ENCODE measurements at places on chromosomes 2 and 18.
A peak's percentile ranks its signal among the peaks of the same experiment; 100 is the strongest.

DNA sequence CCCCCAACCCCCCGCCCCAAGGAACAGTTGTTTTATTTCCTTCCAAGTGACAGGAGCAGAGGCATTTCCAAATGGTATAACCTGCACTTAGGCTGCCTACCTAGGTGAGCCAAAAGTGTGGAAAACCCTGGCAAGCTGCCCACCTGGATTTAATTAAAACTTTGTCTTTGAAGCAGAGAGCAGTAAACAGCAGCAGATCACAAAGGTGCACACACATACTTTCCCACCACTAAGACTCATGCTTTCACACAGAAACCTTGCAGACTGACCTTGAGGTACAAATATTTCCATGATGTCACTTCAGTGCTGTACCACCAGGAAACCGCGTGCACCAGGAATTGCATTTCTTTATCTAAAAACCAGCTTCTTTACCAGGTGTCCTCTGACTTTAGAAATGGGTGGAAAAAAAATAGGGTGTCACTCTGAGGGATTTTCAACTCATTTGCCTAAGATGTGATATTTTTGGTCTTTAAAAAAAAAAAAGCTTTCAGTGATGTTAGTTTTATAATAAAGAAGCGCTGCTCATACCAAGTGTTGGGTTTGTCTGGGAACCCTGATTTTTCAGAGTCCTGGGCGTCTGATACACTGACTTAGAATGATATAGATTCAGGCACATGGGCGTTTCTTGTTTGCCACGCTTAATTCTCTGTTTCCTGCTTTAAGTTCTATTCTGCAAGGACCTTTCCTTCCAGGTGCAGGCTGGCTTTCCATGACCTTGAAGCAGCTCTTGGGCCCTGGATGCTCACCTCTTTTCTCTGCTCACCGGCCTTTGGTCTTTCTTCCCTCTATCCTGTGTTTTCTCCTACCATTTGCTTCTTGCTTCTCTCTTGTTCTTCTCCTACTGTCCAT, 70.7 kb upstream of the BCL2L11 start:
- DNase-seq = no peak

DNA sequence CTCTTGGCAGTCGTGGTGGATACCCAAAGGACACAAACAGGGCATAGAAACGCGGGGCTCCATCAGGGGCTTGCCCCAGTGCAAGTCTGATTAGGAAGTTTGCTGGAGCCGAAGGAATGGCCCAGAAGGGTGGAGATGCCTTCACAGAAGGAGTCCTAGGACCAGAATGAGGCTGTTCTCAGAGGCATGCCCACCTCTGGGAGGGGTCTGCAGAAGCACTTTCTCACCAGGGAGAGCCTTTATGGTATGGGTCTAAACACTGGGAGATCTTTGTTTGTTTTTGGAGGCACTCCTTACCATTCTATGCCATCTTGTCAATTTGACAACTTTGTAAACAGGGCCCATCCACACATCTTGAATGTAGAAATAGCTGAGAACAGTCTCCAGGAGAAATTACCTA, 75.0 kb downstream of the CRIM1 start:
- DNase-seq = no peak

DNA sequence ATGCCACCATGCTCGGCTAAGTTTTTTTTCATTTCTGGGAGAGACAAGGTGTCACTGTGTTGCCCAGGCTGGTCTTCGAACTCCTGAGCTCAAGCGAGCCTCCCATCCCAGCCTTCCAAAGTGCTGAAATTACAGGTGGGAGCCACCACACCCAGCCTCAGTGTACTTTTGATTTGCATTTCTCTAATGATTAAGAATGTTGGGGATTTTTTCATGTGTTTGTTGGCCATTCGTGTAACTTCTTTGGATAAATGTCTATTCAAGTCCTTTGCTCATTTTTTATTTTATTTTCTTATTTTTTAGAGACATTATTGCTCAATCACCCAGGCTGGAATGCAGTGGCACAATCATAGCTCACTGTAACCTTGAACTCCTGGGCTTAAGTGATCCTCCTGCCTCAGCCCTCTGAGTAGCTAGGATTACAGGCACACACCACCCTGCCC, 73.1 kb downstream of the TMEM185B start:
- DNase-seq = no peak

GRCh38 chr2:181077128-181077709, 96.8 kb downstream of the UBE2E3 start:
- DNase-seq = peak; percentile 23

DNA sequence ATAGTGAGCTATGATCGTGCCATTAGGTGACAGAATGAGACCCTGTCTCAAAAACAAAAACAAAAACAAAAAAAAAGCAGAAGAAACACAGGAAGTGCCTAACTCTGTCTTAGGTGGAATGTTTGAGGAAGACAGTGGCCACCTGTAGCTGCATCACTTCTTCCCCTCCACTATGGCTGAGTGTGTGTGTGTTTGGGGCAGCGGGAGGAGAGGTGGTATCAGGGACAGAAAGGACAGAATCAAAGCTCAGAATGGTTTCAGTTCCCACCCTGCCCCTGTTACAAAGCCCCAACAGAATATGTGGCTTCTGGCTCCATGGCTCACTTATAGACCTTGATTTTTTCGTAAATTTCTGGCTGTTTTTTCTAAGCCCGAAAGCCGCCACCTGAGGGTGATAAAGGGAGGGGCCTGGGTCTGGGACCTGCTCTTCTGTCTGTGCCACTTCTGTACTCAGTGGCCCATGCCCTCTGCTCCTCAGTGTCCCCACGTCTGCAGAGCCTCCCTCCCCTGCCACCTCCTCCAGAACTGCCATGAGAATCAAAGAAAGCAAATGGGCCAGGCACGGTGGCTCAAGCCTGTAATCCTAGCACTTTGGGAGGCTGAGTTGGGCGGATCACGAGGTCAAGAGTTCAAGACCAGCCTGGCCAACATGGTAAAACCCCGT, 27.4 kb downstream of the SERTAD2 start:
- DNase-seq = no peak

- no peak for DNase-seq
These were observed 56.7 kb downstream of the GPR39 start for GRCh38 chr2:132473174-132473883.

DNA sequence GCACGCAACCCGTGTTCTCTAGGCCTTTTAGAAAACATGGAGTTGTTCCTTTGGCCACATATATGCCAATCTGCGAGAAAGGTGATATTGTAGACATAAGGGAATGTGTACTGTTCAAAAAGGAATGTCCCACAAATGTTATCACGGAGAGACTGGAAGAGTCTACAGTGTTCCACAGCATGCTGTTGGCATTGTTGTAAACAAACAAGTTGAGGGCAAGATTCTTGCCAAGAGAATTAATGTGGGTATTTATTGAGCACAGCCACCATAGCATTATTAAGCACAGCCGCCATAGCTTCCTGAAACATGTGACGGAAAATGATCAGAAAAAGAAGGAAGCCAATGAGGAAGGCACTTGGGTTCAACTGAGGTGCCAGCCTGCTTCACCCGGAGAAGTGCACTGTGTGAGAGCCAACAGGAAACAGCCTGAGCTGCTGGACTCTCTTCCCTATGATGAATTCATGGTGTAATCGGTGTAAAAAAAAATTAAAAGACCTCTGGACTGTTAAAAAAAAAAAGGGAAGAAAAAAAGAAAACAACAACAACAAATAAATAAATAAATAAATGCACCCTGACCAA, 29.0 kb upstream of the REL start:
- no peak for DNase-seq

DNA sequence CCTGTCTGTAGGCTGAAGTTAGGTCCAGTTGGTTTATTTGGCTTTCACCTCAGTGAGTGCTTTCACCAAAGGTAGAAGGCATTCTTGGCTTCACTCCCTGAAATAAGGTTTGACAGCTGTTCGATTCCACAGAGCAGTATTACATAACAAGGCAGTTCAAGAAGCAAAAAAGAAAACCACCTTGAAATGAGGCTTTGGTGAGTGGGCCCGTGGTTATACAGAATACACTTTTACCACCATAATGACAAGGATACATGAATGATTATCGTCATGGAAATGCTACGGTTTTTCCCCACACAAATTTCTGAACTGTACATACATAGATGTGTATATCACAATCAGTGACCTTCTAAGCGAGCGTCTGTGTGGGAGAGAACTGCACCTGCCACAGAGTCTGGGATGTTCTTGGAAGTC, 80.0 kb upstream of the CHRNA1 start:
- DNase-seq = no peak

DNA sequence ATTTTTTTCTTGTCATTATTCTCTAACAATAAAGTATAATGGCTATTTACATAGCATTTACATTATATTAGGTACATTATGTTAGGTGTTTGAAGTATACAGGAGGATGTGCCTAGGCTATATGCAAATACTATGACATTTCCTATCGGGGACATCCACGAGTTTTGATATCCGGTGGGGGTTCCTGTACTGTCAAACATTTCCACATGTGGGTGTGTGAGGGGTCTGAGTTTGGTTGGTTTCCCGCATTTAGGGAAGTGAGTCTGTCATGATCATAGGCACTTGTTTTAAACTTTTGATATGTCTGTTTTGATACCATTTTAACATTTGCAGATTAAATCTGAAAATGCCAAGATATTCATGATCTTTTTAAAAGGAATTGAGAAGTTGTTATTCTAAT, 76.0 kb downstream of the CEP192 start:
- DNase-seq = no peak

GRCh38 chr18:23087352-23087751, 47.9 kb upstream of the CABLES1 start:
- no peak for DNase-seq

DNA sequence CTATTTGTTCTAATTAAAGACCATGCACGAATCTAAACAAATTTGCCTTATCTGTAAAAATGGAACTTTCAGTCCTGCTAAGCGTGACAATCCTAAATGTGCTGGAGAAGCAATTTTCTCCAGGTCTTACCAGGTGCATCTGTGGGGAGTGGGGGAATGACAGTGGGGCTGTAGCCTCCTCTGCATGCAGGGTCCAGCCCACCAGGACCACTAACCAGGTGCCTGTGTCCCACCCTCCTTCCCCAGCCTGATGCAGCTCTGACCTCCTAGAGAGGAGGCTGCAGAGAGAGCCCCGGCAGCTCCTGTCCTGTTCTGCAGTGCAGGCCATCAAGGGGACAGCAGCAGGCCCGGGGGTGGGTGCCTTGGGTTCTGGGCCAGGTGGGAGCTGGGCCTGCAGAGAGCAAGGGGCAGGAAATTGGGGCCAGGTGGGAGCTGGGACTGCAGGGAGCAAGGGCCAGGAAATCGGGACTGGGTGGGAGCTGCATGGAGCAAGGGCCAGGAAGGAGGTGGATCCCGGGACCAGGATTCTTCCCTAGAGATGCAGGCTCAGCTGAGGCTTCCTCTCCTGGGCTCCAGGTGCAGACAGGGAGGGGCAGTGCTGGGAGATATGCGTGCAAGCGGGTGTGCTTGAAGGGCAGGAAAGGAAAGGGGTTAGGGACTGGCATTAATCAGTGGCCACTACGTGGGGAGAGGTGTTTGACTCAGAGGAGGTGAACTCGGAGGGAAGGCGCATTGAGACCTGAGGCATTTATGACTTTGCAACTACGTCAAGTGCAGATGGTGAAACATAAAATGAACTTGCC, 185.3 kb downstream of the ANKRD30B start:
- DNase-seq = no peak

GRCh38 chr2:231161252-231161839, 36.5 kb upstream of the HTR2B start:
- no peak for DNase-seq

DNA sequence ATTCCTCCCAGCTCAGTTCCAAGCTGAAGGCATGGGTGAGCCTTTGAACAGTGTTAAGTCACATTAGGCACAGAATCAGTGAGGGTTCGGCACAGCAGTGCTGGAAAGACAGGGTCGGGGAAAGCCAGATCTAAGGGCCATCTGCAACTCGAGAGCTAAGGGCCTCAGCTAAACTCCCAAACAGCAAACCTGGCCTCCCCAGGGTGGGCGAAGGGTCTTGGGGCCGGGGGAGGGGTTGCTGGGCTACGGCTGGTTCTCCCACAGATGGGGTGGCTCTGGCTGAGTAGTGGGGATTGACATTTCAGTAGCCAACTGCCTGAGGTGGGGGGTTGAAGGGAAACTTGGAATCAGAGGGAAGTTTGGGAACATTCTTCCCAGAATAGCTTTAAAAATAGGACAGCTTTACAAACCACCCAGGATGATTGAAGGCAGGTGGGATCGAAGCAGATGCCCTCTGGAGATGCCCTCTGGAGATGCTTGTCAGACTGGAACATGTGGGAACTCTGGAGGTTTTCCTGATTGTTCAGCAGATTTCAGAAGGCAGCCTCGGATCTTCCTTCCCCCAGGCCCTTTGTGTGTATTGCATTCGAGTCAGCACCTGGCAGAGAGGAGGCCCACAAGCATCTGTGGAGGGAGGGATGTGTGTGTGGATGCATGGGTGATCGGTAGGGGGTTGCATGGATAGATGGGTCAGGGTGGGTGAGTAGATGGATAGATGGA, 156.4 kb downstream of the SMAD7 start:
- no peak for DNase-seq

DNA sequence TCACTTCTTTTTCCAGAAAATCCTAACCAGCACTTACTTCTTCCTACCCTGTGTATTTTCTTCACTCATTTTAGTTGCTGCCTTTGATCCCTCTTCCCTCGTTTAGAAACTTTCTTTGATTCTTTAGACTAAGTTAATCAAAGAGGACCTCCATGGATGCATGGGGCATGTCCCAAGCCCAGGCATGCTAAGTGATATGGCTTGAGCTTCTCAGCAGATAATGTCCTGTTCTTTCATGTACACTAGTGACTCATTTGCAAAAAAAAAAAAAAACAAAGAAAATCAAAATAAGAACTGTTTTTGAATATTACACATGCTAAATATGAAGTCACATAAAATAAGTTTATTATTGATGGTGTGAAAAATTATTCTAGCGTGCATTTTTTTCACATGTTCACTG, 800.9 kb downstream of the SATB2 start:
- no peak for DNase-seq

DNA sequence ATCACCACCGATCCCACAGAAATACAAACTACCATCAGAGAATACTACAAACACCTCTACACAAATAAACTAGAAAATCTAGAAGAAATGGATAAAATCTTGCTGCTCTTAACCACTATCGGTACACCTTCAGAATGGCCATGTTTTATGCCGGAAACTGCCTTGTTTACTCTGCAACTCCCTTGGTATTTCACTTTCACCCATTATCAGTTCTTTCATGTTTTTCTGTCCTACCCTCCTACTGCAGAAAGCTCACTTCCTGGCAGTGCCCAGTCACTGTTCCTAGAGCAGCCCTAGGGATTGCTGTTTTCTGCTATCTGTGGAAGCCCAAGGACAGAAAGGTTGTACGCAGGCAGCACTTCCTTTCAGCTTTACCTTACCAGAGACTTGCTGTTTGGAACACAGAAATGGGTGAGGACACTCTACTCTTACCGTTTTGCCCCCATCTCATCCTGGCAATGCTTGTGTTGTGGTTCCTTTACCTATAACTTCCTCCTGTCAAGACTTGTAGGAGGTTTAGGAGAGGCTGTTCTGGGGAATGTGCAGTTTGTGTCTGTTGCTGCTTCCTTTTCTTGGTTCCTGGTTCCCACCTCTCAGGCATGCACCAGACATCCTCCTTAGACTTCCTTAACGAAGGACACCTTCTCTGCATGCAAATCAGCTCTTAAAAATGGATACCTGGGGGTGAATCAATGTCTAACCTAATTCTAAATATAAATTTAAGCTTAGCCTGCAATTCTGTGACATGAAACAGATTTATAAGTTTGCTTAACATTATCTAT, 394.4 kb downstream of the SPAG16 start:
- no peak for DNase-seq
